ENCODE measurements at places on chromosomes 3 and 15.

DNA sequence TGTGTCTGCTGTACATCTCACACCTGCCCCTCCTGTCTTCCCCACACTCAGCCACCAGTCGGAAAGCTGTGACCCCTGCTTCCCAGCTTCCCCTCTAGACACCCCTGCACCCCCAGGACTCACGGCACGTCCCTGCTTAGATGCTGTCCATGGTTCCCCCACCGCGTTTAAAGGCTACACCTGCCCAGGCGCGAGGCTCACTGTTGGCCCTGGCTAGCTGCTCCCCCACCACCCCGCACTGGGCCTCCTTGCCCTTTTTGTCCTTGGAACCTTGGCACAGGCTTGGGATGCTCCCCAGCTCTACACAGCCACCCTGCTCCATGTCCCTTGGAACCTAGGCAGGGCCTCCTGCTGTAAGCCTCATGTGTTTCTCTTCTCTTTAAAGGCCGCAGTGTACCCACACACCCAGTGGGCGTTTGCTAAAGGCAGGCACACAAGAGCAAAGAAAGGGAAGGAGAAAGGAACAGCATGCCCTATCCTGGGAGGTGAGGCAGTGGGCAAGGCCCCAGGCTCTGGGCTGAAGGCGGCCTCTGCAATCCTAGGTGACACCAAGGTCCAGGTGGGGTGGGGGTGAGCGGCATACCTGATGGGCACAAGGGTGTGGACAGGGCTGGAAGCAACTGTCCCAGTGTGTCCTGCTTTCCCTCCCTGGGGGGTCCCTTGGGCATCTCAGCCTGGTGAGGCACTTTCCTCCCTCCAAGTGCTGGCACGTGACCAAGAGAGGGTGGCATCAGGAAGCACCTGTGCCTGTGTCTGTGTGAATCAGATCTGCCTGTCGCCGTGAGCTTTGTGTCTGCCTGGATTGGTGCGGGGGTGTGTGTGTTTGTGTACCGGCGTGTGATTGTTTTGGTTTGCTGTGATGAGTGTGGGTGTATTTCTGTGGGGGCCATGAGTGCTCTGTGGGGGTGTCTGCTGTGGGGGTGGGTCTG, 54.4 kb downstream of the TPRA1 start:
- no peak for DNase-seq

DNA sequence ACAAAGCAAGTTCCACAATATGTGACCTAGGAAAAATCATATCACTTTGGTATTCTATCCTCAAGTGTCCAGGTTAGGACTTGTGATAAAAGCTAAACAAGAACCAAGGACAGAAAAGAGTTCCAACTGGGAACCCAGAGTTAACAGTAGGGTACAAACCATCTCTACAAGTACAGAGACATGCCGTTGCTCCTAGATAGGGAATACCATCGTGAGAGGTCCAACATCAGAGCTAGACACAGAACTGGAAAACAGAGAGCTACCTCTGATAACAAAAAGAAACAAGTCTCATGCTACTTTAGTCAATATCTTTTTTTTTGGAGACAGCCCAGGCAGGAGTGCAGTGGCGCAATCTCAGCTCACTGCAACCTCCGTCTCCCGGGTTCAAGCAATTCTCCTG, 37.8 kb downstream of the SMARCC1 start:
- DNase-seq: no peak

DNA sequence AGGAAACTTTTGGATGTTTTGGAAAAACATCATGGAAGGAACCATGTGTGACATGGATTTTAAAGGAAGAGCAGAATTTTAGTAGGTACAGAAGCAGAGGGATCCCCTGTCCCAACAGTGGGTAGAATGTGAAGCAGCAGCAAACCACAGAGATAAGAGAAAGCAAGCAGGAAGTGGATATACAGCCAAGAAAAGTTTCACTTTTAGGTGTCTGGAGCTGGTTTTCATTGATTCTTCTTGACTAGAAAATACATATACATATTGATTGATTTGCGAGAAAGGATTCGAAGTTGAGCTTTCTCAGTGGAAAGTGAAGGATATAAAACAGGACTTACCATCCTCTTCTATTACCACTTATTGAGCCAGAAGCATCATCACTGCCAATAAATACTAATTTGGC, 133.5 kb downstream of the KCNMB2 start:
- DNase-seq: no peak

DNA sequence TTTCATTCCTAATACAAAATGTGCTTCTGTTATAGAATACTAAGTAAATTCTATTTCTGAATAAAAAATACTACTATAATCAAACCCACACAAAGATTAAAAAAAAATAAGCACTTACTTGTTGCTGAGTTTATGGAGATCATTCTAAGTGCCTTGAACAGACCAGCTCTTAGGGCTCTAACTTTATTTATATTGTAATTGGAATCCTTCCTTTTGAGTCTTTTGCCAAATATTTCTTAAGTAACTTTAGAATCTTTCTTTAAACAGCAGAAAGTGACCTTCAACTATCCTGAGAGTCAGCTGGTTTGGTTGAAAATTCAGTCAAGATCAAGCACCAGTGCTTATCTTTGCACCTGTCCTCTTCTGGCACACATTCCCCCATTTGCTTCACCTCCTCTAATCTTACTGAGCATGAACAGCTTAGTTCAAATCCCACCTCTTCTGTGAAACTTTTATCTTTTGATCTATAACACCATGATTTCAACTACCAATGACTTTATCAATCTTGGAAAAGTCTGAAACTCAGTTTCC, 149.3 kb downstream of the VPS13C start:
- DNase-seq: no peak

GRCh38 chr3:11475324-11475723, 168.4 kb downstream of the VGLL4 start:
- DNase-seq: no peak

GRCh38 chr3:100496711-100497261, 4.4 kb downstream of the TMEM45A start:
- no peak for DNase-seq

- no peak for DNase-seq
Measured at GRCh38 chr3:43207628-43208085, 78.7 kb upstream of the SNRK start.

- DNase-seq: no peak
Measured at GRCh38 chr3:131568460-131568859, 65.7 kb upstream of the MRPL3 start.

DNA sequence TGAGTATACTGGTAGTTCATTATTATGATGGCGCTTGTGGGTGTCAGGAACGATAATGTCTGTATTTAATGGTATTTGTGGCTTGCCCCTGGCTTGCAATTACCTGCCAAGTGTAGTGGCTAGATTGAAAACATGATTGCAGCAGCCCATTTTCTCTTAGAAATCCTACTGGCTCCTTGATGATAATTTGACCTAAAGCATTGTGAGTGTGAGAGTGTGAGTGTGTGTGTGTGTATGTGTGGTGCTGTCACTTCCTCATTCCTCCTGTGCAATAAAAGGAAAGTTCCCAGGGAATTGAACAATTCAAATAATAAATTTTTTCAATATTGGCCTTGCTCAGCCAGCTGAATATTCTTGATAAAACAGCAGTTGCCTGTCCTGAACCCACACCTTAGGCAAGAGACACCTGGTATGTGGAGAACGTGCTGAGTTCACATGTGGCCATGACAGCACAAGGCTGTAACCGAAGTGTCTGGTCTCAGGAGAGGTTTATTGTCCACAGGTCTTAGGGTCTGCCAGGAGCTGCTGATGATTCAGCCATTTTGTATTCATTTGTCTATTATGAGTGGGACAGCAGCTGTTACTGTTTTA, 193.3 kb downstream of the CD47 start:
- no peak for DNase-seq

GRCh38 chr15:45729141-45729540, 94.3 kb downstream of the SQOR start:
- no peak for DNase-seq

DNA sequence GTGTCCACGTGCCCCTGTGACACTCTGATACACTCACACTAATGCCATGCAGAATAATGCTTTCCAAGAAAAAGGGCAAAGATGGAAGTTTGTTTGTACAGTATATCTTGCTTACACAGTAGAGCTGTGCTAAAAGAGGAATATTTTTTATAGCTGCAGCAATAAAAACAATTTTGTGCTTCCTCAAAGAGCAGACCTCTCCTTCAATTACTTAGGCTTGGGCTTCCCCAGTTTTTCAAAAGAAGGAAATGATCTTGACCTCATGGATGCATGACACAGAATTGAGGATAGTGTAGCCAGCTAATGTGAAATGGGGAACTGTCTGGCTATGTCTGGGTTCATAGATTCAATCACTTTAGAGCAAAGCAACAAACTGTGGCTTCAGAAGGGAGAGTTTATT, 137.4 kb downstream of the STT3B start:
- DNase-seq: no peak

DNA sequence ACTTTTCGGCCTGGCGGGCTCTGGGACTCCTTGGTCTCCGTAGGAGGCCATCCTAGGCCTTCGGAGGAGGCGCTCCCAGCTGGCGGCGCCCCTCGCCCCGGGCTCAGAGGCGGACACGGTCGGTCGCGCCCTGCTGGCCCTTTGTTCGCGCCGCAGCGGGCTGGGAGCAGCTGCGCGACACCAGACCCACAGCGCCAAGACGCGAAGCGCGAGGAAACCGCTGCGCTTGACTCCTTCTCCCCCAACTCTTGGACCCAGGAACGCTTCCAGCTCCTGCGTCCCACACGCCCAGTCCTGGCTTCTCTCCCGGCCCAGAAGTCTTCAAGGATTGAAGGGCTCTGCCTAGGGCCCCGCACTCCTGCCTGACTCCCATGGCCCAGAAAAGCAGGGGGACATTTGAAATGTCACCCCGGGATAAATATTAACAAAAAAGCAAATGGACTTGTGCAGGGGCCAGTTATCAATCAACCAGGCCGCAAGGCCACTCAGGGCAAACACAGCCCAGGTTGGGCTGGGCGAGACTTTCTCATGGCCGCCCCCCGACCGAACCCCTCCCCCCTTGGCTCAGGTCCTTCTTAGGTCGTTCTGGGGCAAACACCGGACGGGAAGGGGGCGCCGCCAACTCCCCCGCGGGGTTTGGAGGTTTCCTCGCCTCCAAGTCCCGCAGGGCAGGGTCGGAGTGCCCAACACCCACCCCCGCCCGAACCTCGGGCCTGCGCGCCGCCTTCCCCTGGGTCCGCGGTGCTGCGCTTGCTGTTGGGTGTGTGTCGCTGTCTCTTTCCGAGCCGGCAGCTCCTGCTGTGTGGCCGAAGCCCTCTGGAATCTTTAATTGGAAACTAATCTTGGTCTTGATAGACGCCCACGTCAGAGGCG, 5.1 kb downstream of the ONECUT1 start:
- DNase-seq: no peak

- no peak for DNase-seq
Measured at GRCh38 chr3:32583708-32584107, 13.1 kb upstream of the DYNC1LI1 start.

- DNase-seq: no peak
Measured at GRCh38 chr3:113575206-113575605, 42.9 kb downstream of the SIDT1 start.

GRCh38 chr3:171636666-171637065, 173.6 kb downstream of the PLD1 start:
- no peak for DNase-seq

DNA sequence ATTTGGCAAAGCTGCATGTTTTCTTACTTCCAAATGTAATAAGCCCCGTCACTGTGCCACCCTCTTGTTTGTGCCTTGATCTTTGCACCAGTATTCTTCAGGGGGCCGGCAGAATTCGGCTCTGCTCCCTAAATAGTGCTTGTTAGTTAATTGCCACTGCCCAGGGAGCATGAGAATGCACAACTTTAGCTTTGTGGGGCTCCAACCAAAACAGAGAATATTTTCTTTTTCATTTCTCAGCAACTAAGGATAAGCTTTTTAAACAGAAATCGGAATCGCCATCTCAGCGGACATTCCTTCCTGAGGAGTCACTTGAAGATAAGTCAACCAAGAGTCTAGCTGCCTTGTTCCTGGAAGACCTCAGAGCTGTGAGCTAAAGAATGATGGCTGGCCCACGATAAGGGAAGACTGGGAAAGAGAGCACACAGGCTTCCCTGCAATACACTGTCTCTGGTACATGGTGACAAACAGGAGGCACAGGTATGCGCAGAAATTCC, 106.0 kb downstream of the LRIG1 start:
- no peak for DNase-seq

DNA sequence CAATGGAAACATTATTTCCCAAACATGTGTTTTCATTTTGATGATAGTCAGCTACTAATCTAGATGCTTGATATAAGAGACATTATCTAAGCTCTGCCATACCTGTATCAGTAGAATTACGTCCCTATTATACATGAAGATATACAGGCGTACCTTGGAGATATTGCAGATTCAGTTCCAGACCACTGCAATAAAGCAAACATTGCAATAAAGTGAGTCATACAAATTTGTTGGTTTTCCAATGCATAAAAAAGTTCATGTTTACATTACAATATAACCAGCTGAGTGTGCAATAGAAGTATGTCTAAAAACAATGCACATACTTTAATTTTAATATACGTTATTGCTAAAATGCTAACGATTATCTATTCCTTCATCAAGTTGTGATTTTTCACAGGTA, 236.0 kb upstream of the ZNF717 start:
- no peak for DNase-seq
